ENCODE measurements at places on chromosomes 4 and X.

DNA sequence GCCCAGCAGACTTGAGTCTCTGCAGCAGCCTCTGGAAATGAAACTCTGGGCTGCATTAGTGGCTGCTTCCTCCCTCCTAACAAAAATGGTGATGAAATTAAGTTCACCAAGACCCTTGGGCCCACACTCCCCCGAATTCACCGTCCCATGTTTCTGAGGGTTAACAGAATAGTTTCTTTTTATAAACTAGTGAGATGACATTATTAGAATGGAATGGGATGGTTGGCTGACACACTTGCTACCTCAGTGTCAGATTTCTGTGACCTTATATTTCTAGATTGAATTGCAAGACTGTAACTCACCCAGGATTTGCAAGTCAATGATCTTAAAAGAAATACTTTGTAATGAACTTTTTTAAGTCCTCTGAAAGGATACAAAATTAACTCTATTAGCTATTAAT, 127.1 kb downstream of the SHROOM3 start:
- no peak for DNase-seq

DNA sequence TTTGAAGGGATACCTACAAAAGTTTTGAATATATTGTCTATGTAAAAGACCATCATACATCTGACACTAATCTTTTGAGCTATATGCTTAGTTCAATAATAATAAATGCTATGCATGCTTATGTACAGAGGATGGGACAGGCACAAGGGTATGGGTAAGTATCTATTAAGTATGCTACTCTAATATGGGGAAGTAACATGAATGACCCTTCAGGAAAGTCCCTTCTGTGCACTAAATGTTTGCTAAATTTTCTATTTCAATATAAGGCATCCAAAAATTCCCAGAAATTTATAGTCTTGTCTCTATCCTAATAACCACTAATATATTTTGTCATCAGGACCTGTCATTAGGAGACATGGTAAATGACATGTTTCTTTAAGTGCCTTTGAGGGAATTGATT, 19.0 kb downstream of the ATP8A1 start:
- no peak for DNase-seq

DNA sequence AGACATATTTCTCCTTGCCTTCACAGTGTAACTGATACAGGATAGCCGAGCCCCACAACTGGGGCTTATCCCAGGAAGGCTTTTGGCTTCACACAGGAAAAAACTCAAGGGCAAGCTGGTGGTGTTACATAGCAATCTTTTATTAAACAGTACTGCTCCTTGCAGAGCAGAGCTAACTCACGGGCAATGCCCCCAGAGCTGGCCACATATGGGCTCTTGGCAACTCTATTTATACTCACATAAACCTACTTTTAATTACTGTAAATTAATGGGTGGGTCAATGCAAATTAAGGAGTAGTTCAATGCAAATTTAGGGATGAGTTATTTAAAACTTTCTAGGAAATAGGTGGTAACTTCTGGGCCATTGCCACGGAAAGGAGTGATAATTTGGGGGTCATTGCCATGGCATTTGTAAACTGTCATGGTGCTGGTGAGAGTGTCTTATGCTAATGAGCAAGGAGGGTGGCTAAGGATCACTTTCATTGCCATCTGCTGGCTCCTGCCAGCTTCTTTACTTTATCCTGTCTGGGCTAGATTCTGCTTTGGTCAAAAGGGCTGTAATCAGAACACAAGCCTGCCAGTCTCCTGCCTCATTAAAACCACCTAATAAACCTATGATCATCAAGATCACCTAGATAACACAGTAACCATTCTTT, 288.8 kb downstream of the CENPC start:
- no peak for DNase-seq

- DNase-seq: no peak
Observed at GRCh38 chr4:51963841-51964517, 56.2 kb downstream of the LRRC66 start.

- no peak for DNase-seq
Observed at GRCh38 chr4:120466429-120466828, 399.8 kb upstream of the MAD2L1 start.

GRCh38 chr4:165537028-165537648, 158.3 kb downstream of the CPE start:
- no peak for DNase-seq

GRCh38 chr4:151992332-151993154, 231.7 kb upstream of the GATB start:
- no peak for DNase-seq

- no peak for DNase-seq
Observed at GRCh38 chr4:109155682-109156283, 146.7 kb downstream of the COL25A1 start.

GRCh38 chr4:168383510-168383909, 65.0 kb upstream of the DDX60 start:
- DNase-seq: no peak

DNA sequence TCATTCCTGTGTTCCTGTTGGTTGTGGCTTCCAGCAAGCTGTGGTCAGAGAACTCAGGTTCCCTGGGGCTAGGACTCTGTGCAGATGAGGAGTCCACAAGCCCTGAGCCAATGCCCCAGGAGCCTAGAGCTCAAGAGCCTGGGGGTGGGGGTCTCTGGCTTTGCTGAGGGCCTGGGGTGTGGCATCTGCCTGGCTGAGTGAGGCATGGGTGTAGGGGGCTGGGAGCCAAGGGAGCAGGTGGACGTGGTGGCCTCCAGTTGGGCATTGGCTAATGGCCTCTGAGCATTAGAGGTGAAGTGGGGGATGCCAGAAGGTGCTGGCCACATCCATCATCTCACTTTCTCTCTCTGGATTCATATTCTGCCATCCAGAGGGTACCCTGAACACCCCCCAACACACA, 5.3 kb upstream of the MAMLD1 start:
- DNase-seq: no peak

DNA sequence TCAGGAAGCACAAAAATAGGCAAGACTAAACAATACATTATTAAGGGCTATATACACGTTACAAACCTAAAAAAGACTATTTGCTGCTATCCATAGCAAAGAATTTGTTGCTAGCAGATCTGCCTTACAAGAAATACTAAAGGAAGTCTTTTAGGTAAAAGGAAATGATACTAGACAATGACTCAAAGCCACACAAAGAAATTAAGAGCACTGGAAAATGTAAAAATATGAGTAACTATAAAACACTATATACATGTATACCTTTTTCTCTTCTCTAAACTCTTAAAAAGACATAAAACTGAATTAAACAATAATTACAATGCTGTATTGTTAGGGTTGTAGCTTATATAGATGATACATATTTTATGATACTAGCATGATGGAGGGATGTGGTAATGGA, 25.7 kb downstream of the SLC9A7 start:
- DNase-seq: no peak

GRCh38 chr4:54392479-54392878, 163.4 kb downstream of the PDGFRA start:
- DNase-seq: no peak

DNA sequence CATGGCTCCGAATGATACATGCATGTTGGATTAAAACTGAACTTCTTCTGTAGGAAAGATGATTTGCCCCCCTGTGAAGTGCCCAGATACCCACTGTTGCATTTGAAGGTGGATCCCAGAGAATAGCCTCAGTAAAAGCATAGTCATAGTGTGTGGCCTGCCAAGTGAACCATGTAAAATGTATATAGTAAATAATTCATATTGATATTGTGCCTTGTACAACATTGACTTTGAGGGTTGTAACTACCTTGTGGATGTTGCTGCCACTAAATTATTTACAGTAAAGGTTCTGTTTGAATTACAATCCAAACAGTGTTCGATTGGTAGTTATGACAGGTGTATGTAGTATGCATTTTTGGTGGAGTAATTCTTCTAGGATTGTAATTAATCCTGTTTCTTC, 19.2 kb downstream of the TMEM131L start:
- DNase-seq: no peak

DNA sequence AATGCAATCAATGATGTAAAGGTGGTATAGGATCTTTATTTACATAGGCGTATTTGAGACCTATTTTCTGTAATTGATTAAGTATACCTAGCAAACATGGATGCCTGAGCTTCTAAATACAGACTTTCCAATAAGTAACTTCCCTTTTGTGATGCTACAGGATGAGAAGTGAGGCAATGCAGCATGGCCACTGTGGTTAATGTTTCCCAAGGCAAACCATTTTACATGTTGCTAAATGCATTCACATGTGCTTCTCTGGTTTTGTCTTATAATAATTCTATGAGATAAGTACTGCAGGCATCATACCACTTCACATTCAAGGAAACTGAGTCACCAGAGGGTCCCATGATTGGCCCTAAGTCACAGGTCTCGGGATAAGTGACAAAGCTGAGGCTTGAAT, 35.7 kb upstream of the NKX3-2 start:
- no peak for DNase-seq

DNA sequence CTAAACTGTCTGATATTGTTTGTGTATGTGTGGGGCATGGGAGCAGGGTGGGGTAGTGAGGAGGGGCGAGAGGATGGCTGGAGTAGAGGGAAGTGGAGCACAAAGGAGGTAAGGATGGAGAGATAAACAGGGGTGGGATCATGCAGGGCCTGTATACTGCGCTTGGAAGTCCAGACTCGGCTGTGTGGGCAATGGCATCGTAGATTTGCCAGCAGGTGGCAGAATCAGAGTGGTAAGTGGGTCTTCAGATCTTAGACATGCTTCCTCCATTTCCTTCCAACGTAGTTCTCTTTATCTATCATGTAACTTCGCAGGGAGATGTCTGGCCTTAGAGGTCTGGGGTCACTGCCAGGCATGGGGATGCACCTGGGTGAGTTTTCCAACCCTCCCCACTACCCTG, 155.5 kb downstream of the PDGFRA start:
- DNase-seq: no peak

DNA sequence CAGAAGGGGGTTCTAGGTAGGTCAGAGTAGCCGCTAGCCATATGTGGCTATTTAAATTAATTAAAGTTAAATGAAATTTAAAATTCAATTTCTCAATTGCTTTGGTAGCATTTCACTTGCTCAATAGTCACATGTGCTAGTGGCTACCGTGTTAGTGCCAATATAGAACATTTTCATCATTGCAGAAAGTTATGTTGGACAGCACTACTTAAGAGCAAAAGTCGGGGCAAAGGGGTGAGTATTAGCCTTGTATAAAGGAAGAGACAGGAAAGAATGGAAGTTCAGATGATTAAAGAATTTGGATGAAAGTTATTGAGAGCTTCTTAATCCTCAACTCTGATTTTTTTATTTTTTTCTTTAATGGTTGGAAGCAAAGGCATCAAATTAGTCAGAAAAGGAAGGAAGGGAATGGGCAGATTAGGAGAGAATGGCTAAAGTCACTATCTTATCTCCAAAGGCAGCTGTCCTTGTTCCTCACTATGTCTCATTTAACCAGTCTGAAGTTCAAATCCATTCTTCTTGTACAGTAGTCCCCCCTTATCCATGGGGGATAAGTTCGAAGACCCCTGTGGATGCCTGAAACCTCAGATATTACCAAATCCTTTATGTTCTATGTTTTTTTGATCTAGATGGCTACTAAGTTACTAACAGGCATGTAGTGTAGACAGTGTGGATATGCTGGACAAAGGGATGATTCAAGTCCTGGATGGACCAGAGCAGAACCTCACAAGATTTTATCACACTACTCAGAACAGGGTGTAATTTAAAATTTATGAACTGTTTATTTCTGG, 22.9 kb downstream of the OCIAD1 start:
- no peak for DNase-seq

GRCh38 chr4:52957220-52957686, 95.1 kb downstream of the RASL11B start:
- DNase-seq: no peak

- DNase-seq: no peak
Observed at GRCh38 chr4:4671774-4672349, 130.0 kb upstream of the STX18 start.

DNA sequence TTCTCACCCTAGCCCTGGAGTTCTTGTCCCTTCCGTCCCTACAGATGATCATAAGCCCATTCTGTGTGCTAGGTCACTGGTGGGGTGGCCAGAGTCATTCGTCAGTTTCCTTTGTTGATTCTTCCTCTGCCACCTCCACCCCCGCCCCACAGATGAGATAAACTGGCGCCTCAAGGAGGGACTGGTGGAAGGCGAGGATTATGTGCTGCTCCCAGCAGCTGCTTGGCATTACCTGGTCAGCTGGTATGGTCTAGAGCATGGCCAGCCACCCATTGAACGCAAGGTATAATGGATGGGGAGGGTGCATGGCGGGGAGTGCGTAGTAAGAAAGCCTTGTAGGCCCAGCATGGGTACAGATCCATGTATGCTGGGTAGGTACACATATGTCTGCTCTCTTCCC, 6.4 kb downstream of the USP11 start:
- DNase-seq: no peak

GRCh38 chrX:12412561-12412960, 274.3 kb downstream of the FRMPD4 start:
- no peak for DNase-seq

- no peak for DNase-seq
Observed at GRCh38 chr4:158208963-158209640, 1.2 kb upstream of the TMEM144 start.

DNA sequence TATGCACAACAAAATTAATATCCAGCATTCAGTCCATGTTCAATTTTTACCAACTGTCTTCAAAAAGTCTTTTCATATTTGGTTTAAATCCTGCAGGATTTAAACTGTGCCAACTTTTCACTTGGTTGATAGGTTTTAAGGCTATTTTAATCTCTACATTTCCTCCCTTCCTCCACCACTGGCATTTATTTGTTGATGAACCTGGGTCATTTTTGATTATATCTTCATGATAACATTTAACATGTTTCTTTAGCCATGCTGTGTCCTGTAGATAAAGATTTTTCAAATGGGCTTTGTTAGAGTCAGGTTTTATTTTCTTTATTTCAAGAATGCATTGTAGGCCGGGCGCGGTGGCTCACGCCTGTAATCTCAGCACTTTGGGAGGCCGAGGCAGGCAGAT, 216.4 kb downstream of the ARHGAP10 start:
- DNase-seq: no peak

- no peak for DNase-seq
Observed at GRCh38 chr4:99886146-99886545, 8.1 kb downstream of the LAMTOR3 start.

DNA sequence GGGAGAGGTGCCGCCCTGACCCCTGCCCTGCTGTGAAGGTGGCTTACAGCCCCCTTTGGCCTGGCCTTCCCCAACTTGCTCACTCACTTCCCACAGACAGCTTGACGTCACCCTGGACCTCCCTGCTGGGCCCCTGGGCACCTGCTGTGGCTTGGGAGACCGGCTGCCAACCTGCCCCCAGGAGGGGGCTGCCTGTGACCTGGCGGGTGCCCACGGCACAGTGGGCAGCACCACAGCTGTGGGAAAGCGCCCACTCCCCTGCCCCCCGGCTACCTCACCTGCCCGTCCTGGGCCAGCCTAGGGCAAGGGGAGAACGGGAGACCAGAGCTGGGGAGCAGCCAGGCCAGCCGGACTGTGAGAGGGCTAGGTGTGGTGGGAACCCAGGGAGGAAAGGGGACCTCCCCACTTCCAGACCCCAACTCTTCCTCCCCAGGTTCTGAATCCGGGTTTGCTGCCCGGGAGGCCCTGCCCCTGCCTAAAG, 2.4 kb upstream of the ZFP92 start:
- DNase-seq: no peak

- no peak for DNase-seq
Observed at GRCh38 chrX:2892816-2893215, 36.3 kb downstream of the ARSD start.
